ENCODE measurements at places on chromosomes 2 and 18.

- no peak for DNase-seq
Measured at GRCh38 chr2:237819231-237819630, 20.7 kb downstream of the RBM44 start.

DNA sequence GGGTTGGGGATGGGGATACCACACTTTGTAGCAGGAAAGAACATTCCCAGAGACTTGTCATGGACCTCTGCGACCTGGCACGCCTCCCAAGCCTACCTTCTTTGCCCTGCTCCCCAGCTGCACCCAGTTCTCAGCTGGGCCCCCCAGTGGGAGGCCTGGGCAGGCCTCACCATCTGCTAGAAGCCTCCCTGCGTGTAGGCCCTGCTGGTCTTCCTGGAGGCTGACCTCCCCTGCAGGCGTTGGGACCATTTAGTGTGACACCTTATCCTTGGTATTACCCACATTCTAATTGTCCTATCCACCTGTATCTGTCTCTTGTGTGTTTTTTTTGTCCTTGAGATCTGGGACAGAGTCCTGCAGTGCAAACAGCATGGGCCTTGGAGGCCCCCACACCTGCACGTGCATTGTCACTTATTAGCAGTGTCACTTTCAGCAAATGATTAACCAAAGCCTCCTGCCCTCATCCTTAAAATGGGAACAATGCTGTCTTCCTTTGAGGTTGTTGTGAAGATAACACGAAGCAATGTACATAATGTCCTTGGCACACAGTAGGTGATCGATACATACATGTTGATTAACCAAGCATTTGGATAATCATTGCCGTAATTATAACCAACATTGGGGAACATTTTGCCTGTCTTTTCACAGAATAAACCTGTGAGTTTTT, 77.2 kb downstream of the LIPG start:
- DNase-seq = no peak

GRCh38 chr2:20917719-20918572, 95.0 kb upstream of the LDAH start:
- DNase-seq = no peak

GRCh38 chr2:222797261-222797660, 63.6 kb upstream of the ACSL3 start:
- no peak for DNase-seq

GRCh38 chr2:42028571-42029148, 19.2 kb upstream of the PKDCC start:
- no peak for DNase-seq

DNA sequence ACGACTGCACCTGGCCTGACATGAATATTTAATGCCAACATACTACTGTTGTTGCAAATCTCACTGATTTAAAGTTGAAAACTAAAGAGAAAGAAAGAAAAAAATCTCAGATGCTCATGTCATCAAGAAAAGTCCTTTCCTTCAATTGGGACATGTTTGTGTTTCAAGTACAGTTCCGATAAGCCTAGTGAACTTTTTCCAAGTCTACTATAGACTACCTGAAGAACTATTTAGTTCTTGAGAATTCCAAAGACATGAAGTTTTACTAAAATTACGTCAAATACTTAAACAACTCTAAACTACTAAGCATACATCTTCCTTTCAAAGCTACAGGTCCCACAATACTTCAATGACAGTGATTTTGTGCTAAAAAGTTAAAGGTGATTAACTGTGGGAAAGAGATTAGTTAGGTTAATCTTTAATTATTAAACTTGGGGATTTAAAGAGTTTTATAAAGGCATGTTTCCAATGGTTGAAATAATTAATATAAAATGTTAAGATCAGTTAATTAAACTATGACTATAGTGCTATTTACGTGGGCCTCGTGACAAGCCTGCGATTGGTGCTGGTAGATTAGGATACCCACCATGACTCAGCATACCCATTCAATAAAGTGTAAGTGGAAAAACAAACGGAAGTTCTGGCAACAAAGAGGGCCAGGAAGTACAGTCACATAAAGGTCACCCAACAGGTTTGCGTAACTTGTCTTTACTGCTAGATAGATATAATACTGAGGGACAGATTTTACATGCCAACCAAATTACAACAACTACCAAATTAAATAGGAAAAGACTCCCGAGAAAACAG, 55.5 kb downstream of the SEPTIN10 start:
- no peak for DNase-seq

DNA sequence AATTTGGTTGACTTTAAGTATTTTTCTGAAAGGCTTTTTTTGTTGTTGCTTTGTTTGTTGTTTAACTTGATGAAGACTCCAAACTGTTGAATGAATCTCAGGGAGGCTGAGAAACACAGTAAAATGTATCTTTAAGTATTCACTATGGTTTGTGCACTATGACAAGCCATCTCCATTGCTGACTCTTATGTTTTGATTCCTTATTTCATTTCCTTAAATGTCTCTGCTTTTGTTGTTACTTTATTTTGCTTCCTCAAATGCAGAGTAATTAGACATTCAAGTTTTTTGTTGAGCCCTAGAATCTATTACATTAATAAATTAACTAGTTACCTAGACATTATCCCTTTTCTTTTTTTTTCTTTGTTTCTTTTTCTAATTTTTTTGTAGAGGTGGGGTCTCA, 46.3 kb upstream of the SLC39A10 start:
- DNase-seq = no peak

- DNase-seq = no peak
Measured at GRCh38 chr2:130154773-130155765, 10.2 kb upstream of the CCDC74B start.

GRCh38 chr18:73246763-73247162, 379.0 kb upstream of the NETO1 start:
- DNase-seq = no peak

- no peak for DNase-seq
Measured at GRCh38 chr2:20868377-20868776, 45.5 kb upstream of the LDAH start.

GRCh38 chr2:55370208-55370607, 49.4 kb downstream of the CCDC88A start:
- no peak for DNase-seq

DNA sequence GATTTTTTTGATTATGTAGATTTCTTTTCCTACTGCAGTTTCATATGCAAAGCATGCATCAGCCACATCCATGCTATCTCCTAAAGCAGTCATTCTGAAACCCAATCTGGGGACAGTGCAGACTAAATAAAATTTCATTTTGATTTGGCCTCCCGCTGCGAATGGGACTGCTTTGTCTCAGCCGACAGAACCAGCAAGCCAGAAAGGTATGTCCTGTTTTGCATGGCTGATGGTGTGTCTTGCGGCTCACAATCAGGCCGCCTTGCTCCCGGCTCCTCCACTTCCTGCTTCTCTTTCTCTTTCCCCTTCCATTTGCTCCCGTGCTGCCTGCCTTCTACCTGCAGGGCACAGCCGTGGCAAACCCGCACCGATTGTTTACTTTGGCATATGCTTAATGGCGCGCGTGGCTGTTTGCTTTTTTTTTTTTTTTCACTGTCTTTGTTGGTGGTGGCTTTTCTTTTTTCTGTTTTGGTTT, 419.6 kb upstream of the POU3F3 start:
- no peak for DNase-seq

DNA sequence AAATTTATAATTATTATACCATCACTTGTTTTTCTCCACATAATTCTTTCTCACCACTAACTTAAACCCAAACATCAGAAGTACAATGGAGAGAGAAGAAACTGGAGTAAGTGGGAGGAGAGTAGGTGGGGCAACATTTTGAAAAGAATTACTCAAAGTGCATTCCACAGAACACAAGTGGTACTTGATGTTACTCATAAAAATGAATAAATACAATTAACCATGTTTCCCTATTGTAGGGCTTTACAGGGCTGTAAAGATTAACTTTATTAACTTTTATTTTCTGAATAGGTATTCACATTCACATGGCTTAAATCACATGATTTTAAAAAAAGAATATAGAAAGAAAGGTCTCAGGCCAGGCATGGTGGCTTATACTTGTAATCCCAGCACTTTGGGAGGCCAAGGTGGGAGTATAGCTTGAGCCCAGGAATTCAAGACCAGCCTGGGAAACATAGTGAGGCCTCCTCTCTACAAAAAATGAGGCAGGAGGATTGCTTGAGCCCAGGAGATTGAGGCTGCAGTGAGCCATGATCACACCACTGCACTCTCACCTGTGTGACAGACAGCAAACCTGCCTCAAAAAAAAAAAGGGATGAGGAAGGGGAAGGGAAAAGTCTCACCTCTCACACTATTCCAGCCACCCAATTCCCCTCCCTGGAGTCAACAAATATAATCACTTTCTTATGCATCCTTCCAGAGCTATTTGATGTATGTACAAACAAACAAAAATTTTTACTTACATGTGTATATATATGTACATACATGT, 47.1 kb downstream of the KCNG3 start:
- DNase-seq = no peak

- no peak for DNase-seq
Measured at GRCh38 chr2:137287913-137288639, 522.7 kb downstream of the THSD7B start.

DNA sequence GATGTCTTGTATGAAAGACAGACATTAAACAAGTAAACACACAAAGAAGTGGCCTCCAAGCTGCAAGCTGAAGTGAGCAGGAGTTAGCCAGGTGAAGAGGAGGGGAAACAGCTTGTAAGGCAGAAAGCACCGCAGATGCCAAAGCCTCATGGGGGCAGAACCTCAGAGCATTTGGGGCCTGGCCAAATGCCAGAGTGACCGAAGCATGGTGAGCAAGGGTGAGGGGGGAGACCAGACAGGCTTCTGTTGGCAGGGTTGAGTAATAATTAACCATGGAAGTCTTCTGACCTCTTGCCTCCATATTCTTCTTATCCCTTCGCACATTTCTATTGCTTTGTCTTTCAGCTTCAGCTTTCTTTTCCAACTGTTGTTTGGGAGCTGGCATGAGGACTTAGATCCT, 5.6 kb downstream of the QPCT start:
- no peak for DNase-seq

GRCh38 chr2:65396348-65397026, 35.9 kb downstream of the SPRED2 start:
- no peak for DNase-seq

DNA sequence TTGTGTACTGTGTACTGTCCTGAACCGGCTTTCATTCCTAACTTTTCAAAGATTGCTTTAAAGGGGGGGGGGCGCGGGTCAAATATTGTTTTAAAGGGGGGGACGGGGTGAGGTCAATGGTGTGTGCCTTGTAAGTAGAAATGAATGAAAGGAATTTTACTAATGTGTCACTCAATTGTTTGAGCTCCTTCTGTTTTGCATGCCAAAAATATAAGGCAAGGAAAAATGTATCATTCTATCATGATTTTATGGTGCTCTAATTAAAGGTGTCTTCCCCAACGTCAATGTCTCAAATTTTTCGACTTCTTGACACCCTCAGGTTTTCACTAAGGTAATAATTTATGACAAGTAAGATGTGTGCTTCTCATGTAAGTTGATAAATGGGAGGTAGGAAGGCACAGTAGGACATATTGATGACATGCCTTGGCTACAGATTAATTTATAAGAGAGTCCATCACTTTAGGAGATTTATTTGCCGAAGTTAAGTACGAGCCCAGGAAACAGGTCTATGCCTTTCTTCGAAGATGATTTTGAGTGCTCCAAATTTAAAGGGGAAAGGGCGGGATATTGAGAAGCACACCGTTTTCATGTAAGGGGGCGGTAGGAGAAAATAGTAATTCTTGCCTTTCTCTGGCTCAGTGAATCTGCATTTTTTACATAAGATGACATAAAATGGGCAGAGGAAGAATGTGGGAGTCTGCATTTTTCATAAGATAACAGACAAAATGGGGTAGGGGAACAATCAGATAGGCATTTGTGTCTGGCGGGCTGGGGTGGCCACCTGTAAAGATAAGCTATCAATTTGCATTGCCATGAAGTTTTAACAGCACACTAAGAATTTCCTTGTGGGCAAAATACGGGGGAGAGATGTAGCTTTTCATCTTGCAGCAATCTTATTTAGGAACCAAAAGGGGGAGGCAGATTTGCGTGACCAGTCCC, 1.2 kb upstream of the TRAPPC8 start:
- DNase-seq = no peak

DNA sequence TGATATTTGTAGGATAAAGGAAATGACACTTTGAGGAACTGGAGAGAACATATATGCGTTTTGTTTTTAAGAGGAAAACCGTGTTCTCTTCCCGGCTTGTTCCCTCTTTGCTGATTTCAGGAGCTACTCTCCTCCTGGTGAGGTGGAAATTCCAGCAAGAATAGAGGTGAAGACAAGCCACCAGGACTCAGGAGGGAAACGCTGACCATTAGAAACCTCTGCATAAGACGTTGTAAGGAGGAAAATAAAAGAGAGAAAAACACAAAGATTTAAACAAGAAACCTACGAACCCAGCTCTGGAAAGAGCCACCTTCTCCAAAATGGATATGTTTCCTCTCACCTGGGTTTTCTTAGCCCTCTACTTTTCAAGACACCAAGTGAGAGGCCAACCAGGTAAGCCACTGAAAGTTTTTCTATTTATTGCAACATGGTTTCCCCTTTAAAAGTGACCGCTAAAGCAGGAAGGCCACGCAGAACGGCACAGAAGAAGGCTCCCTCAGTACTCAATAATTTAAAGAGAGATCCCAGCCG, 735 bp downstream of the NRP2 start:
- DNase-seq = no peak

GRCh38 chr2:21042958-21043743, 722 bp downstream of the APOB start:
- DNase-seq = no peak

DNA sequence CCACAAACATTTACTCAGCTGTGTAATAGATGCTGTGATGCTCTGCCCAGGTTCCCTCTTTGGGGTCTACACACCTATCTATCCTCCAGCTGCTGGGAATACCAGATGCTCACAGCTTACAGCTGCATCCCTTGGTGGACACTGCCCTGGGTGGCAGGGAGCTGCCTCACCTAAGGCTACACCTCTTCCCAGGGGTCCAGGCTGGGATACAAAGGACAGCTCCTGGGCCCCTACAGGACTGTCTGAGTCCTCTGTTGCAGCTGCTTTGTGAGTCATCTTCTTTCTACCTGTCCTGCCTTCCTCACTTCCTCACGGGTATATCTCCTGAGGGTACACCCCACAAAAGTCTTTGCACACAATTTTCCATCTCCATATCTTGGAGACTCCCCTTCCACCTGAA, 27.6 kb downstream of the THNSL2 start:
- no peak for DNase-seq

- DNase-seq = no peak
Measured at GRCh38 chr18:76524900-76525698, 30.1 kb upstream of the ZNF516 start.

GRCh38 chr2:236744716-236745115, 175.1 kb downstream of the ACKR3 start:
- no peak for DNase-seq

DNA sequence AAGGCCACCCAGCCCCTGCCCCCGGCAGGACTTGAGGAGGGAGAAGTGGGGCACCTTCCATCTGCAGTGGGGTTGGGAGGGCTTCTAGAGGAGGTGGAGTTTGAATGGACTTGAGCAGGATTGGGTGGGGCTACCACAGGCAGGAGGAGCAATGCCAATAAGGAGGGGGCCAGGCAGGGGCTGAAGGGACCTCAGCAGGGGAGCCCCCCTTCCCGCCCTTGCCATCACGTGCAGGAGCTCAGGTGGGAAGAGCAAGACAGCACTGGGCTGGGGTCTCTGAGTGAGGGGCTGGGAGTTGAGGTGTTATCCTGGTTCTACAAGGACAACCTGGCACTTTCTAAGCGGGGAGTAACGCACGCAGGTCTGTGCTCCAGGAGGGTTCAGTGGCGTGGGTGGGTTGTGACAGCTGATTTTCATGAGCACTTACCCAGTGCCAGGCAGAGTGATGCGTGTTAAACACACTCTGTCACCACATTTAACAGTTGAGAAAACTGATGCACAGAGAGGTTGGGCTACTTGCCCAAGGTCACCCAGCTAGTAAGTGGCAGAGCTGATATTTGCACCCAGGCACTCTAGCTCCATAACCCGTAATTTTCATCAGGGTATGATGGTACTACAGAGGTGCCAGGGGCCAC, 4.8 kb downstream of the CHRND start:
- DNase-seq = no peak

Measured in cortex of kidney (tissue), 1 donor.